ENCODE measurements at places on chromosomes 5 and 9. TPM values are rescaled to one million over a fixed set of nuclear protein-coding genes. Genes with fewer than 3 reads are reported as not detected.

IL4 gene
- total RNA-seq = not detected

FOXD4 gene
- 3.1 TPM for total RNA-seq

KIF4B gene
- total RNA-seq = not detected

ZNF608 gene
- 35.1 TPM for total RNA-seq

ZNF366 gene
- total RNA-seq = 4.3 TPM

SPATA9 gene
- not detected for total RNA-seq

SHC3 gene
- 15.3 TPM for total RNA-seq

GCNT4 gene
- total RNA-seq = 1.2 TPM

MAP1B gene
- 21.6 TPM for total RNA-seq

CHSY3 gene
- total RNA-seq = 6.1 TPM

IRF1 gene
- 77.5 TPM for total RNA-seq

SLC27A4 gene
- total RNA-seq = 19.6 TPM

SCGB3A2 gene
- 406 TPM for total RNA-seq

SEMA5A gene
- total RNA-seq = 5.2 TPM

SLC25A2 gene
- total RNA-seq = 0.43 TPM

CEL gene
- total RNA-seq = 0.79 TPM

OR13C3 gene
- total RNA-seq = not detected

LCN10 gene
- 0.39 TPM for total RNA-seq

PCDHGC4 gene
- total RNA-seq = 24.7 TPM

TEX48 gene
- not detected for total RNA-seq

TCERG1 gene
- 55.9 TPM for total RNA-seq

CAST gene
- total RNA-seq = 388 TPM

FAM169A gene
- total RNA-seq = 0.11 TPM

CD72 gene
- 18.0 TPM for total RNA-seq

DMRTA1 gene
- total RNA-seq = 2.4 TPM

DRD1 gene
- total RNA-seq = 0.15 TPM

PAEP gene
- total RNA-seq = not detected

HK3 gene
- total RNA-seq = 106 TPM

IFNW1 gene
- not detected for total RNA-seq

SPATA31E1 gene
- not detected for total RNA-seq

MEIKIN gene
- not detected for total RNA-seq

FPGS gene
- 90.9 TPM for total RNA-seq

LHX3 gene
- not detected for total RNA-seq

STPG3 gene
- total RNA-seq = not detected

NR5A1 gene
- not detected for total RNA-seq

SLC45A2 gene
- total RNA-seq = 0.76 TPM

LHX2 gene
- not detected for total RNA-seq

FAM221B gene
- total RNA-seq = not detected

INSL4 gene
- total RNA-seq = not detected

ITGA1 gene
- 76.8 TPM for total RNA-seq

STK32A gene
- total RNA-seq = 5.8 TPM

Measured in upper lobe of left lung (tissue), 6 donors.